ENCODE measurements at places on chromosomes 7 and 10.
A peak's percentile ranks its signal among the peaks of the same experiment; 100 is the strongest.

GRCh38 chr7:43925984-43926797 lies at the start of gene UBE2D4:
Gene UBE2D4, plus strand, starts transcription at chr7:43926436. Its CDS starts 97 bp downstream, at chr7:43926533.
- peak; percentile 65 for DNase-seq

DNA sequence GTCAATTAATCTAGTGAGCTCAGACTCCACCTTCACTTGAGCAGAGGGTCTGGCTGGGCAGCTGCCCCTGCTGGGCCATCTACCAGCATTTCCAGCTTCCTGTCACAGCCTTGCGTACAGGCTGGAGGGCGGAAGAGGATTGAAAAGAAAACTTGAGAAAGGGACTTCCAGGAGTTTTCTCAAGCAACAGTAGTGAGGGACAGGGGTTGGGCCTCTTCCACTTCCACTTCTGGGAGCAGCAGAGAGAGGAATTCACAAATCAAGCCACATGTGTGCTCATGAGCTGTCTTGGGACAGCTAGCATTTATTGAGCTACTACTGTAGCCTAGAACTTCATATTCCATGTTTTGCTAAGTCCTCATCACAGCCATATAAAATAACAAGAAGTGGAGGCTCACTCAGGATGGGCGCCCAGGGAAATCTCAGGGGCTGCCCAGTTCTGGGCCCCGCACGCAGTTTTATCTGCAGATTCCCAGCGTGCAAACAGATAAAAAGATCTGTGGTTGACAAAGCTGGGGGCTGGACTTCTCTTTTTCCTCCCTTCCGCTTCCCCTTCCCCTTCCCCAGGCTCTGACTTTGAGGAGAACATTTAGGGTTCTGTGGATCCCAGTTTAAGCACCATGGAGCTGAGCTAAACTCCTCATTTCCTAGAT lies 135.8 kb downstream of the RGS10 start:
- no peak for DNase-seq

DNA sequence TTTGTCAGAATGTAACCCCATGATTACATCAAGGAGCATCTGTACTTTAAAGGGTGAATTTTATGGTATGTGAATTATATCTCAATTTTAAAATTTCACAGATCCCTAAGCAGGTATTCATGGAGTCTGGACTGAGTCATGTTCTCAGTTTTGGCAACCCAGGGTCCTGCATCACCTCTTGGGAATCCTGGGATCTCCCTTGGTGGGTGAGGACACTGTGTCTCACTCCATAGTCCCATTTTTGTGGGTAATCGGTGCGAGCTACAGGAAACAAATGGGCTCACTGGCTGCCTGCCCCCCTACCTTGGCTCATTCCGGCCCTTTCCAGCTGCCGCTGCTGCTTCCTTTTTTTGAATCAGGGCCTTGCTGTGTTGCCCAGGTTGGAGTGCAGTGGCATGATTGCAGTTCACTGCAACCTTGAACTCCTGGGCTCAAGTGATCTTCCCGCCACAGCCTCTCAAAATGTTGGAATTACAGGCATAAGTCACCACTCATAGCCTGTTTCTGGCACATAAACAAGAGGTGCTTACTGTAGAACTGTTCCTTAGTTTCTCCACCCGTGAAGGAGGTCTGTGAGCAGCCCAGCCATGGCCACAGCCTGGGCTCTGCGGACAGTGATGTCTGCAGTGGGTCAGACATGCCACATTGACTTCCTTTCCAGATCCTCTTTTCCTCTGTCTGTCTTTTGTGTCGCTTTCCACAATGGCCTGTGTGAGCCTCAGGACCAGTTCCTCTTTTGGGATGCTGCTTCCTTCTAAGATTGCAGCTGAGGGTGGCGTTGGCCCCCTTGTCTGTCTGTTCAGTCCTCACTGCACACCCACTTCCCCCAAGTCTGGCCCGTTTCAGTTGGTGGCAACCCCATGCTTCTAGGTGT lies 14.5 kb downstream of the PALD1 start:
- DNase-seq = no peak

GRCh38 chr10:71210542-71210871 lies 1.9 kb upstream of the UNC5B start:
- no peak for DNase-seq

DNA sequence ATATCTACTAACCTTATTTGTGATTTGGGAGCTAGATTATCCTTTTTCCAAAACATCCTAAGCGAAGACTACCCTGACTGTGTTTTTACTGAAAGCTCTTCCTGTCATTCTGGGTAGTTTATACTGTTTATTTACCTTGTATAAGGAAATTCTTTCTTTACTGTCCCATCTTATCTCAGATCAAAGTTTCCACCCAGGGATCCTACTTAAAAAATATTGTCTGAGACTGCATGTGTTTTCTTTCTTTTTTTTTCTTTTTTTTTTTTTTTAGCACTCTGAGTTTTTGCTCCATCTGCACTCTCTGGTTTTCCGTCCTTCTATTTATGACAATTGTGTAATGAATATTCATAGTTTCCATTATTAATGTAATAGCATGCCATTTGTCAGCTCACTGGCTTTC lies 26.5 kb downstream of the CDK14 start:
- DNase-seq = no peak

- DNase-seq = no peak
Measured at GRCh38 chr7:17983221-17984062, 43.1 kb upstream of the SNX13 start.

DNA sequence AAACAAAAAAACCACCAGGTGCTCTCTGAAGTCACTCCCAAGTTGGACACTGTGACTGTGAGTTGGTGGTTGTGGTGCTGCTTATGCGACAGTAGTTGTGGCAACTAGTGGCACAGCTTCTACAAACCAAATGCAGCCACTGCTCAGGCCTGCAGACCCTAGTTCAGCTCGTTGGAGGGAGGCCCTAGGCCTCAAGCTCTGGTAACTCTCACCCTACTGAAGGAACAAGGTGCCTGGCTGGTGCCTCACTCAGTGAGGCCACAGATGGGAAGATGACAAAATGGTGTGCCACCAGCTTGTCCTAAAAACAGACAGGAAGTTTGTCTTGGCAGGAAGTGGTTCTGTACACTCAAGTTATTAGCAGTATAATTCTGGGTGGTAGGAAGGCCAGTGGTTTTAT lies 45.3 kb upstream of the RAPGEF5 start:
- no peak for DNase-seq

- DNase-seq = peak; percentile 72
Measured at GRCh38 chr10:71582019-71582418, 137.6 kb downstream of the C10orf105 start.

- DNase-seq = no peak
Measured at GRCh38 chr7:148264933-148265557, 325.5 kb upstream of the C7orf33 start.

DNA sequence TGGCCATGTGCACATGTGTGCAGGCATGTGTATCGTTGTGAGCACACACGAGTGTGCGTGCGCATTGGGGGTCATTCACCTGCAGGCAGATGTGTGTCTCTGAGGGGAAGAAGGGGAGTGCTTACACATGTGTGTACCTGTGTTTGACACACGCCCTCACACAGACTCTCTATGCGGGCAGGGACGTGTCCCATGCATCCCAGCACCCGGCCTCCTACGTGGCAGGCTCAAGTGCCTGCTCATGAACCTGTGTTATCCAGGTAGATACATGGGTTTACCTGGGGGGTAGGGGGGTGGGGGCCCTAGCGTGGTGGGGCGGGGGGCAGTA lies 18.6 kb downstream of the KCP start:
- no peak for DNase-seq

- DNase-seq = no peak
Measured at GRCh38 chr7:26532471-26532870, 240.8 kb downstream of the SNX10 start.

DNA sequence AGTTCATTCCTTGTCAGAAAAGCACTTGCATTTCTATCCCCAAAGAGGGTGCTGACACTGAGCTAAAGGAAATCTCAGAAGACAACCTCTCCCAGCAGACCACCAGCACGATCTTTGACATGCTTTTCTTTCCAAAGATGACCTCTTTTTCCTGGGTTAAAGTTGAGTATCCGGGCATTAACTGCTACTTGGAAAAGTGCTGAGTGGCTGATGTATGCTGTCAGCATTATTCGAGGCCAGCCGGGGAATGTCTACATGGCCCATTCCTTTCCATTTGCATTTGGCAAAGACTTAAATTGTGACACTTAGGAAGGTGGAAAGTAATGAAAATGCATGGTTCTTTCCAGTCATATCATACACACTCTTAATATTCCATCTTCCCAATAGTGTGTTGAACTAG lies 90.6 kb upstream of the SKAP2 start:
- DNase-seq = no peak

DNA sequence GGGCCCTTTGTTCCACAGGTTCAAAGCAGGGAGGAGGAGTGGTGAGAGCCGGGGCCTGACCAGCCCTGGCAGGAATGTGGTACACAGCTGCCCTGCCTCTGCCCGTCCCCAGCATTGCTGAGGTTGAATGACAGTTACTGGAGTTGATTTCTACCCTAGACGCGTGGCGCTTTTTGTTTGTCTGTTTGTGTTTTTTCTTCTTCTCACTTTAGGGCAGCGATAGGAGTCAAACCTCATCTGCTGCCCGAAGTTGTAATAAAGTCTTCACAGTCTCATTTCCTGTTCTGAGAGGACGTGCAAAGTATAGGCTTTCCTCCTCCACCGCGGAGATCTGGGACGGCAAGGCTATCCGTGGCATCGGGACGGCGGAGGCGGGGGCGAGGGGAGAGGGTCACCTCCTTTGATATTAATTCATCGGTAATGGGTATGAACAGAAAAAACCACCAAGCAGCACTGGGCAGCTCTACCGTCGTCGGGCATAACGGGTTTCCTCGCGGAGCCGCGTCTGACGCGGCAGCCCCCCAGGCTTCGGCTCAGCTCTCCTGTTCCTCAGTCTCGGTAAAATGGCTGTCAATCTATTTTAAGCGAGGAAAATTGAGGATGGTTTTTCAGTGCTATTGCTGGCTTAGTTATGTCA lies 160.8 kb downstream of the LRMDA start:
- no peak for DNase-seq

All from endothelial cell (in vitro differentiated cells).